Activated CD4-positive, CD25-positive, alpha-beta regulatory T cell treated with anti-CD3 and anti-CD28 coated beads, Interleukin-2, amount 50 U/mL, for 72 hours (primary cell): ENCODE measurements at places on chromosomes 12 and 14.

DNA sequence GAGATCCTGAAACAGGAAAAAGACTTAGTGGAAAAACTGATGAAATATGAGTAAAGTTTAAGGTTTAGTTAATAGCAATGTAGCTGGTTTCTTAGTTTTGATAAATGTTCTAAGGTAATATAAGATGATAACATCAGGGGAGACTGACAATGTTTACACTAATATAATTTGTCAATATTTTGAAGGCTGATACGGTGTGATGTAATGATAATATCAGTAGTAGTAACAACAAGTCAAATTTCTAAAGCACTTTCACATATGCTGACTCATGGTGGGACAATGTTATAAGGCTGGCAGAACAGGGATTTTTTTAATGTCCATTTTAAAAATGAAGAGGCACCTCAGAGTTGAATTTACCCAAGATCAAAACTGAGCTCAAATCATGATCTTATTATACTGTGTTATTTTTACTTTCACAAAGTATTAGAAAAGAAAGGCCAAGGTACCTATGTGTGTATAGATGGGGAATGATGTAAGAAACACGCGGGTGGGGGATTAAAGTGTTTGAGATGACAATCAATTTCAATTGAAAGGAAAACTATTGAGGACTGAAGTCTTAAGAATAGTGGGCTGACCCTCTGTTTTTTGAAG, 2.4 kb upstream of the FLRT2 start:
- DNase-seq: no peak

DNA sequence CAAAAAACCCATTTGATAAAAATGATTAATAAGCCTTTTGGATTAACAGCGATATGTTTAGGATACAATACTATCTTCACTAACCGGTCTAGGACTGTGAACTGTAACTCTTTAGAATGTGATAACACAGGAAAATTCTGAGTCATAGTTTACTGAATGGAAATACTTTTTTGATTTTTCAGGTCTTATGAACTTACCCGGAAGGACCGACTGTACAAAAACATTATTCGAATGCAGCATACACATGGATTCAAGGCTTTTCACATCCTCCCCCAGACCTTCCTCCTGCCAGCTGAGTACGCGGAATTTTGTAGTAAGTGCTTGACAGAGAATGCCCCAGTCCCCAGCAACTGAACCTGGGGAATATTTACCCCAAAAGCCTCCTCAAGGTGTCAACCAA, 29.0 kb downstream of the TTLL5 start:
- DNase-seq: no peak

GRCh38 chr14:72745991-72746980, 147.6 kb downstream of the DPF3 start:
- DNase-seq: no peak

GRCh38 chr12:130026608-130027176, 122.9 kb upstream of the TMEM132D start:
- peak; percentile 32 for DNase-seq

DNA sequence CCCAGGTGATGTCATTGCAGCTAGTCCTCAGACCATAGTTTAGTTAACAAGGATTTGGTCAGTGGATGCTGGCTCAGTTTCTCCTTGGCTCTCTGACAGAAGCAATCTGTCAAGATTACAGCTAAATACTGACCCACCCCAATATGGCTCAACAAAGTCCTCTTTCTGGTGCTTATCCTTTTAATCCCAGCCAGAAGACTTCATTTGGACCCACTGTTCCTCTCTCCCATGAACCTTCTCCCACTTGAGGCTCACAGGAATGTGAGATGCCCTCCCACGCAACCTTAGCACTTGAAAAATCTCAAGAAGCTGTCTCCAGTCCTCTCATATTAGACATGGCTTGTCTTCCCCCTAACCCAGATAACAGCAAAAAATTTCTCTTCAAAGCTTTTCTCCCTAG, 47.7 kb downstream of the C12orf50 start:
- no peak for DNase-seq

DNA sequence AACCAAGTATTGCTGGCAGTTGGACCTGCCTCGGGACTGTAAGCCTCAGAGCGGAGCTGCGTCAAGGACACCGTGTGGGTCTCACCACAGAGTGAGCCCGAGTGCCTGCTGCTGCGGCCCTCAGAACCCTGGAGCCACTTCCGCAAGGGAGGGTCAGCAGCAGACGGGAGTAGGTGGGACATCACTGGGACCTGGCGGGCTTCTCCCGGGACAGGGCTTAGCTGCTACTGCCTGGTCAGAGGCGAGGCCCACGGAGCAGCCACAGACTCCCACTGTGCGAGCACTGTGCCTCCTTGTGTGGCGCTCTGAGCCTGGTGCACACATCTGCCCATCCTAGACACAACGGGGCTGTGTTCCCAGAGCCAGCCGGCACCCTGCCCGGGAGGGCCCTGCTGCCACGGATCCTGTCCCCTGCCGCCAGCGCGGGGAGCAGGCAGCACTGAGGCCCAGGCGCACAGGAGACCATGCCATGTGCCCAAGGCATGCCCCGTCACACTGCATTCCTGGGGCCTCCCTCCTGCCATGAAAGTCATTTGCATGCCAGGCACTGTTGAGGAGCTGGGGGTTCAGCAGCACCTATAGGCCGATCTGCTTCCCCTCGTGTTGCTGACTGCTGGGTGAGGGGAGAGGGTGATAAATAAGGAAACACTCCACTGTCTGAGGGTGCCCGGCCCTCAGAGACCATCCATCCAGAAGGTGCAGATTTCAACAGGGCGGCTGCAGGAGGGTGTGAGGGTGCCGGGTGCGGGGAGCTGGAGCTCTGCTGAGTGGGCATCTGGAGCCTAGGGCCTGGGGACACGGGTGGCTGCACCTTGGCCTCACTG, 10.0 kb downstream of the HIP1R start:
- DNase-seq: no peak

GRCh38 chr12:106498056-106498455, 84.7 kb upstream of the RFX4 start:
- no peak for DNase-seq

DNA sequence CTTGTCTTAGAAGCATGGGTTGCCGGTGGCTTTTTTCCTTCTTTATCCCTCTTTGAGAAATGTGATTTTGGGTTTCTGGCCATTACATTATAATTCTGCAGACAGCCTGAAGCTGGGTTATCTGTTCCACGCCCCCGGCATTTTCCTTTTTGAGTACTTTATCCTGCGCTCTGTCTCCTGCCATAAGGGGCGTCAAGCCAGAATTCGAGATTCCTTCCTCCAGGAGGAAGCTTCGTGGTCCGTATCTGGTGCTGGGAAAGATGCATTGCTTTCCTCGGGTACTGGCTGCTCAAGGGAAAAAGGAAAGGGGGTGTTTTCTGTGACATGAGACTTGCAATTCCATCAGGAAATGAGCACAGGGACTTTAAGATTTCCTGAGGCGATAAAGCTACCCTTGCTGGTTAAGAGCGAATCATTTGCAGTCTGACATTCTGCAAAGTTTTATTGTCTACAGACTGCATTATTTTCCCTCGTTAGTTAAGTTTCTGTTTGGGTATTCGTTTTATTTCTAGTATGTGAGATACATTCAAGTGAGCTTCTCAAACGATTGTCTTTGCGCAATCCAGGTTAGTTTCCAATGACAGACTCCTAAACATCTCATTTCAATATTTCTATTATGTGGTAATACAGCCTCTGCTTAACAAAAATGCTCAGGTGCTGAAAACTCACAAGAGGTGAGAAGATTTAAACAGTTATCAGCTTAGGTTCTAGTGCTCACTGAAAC, 694 bp downstream of the AKAP5 start:
- DNase-seq: no peak
